Sigmoid colon (tissue), 7 donors: ENCODE measurements at places on chromosomes 12 and 14. TPM values are rescaled to one million over a fixed set of nuclear protein-coding genes. Genes with fewer than 3 reads are reported as not detected.

GRCh38 chr14:101862177-101862576 lies 100.7 kb downstream of the PPP2R5C start:
- no peak for DNase-seq

The EIF2S3B gene
- total RNA-seq = not detected

- DNase-seq = no peak
Observed at GRCh38 chr14:95119336-95119735, 38.0 kb downstream of the DICER1 start.

DNA sequence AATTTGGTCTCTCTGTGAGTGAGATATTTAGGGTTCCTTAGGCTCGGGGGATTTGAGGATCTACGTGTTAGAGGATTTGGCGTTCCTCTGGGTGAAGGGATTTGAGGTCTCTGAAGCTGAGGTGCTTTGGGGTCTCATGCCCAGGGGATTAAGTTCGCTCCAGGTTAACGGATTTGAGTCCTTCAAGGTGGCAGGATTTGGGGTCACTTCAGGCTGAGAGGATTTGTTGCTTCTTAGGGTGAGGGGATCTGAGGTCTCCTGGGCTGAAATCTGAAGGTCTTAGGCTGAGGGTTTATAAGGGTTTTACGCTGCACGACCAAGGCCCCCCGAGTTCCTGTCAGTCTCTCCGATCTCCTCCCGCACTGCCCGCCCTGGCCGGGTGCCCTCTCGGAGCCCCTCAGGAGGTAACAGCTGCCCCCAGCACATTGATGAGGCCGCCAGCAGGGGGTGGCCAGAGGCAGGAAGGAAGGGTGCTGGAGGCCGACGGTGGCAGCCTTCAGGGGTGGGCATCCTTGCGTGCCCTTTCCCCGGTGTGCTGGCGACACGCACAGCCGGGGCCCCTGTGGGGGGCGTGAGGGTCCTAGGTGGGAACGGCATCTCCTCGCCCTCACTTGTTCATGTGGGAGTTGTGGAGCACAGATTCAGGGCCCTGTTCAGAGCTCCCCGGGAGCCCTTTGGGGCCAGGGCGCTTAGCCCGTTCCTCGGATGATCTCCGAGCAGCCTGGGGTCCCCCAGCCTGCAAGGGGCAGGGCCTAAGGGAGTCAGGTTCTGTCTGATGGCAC lies 14.3 kb downstream of the CEP170B start:
- DNase-seq = no peak

GRCh38 chr14:50954811-50955372 lies 10.6 kb upstream of the PYGL start:
- DNase-seq = no peak

The CLEC4A gene
- 3.4 TPM for total RNA-seq

The FAR2 gene
- total RNA-seq = 11.1 TPM

DNA sequence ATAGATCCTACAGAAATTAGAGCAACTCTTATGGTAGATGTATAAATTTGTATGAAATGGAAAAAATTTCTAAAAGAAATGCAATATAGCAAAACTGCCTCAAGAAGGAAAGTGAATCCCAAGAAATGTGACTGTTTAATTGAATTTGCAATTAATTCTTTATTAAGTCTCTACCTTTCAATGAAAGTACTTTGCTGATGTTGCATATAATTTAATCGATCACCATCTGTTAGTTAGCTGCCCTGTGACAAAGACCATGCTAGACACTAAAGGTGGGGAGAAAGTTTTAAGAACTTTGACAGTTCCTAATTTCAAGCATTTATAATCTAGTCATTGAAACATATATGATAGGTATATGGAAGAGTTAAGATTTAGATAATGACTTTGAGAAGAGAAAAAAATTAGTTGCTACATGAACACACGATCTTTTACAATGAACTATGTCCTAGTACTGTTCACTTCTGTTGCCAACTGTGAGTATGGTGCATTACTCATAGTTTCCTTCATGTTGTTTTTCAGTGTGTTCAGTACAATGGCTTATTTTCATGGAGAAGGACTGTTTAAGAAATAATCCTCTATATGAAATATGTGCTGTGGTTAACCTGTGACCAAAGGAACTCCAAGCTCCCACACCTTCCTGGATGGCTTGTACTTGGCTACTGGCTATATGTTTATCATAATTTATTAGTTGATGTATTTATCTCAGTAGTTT lies 128.4 kb downstream of the METTL25 start:
- no peak for DNase-seq

GRCh38 chr12:106984588-106985137 lies 2.3 kb downstream of the MTERF2 start:
- no peak for DNase-seq

DNA sequence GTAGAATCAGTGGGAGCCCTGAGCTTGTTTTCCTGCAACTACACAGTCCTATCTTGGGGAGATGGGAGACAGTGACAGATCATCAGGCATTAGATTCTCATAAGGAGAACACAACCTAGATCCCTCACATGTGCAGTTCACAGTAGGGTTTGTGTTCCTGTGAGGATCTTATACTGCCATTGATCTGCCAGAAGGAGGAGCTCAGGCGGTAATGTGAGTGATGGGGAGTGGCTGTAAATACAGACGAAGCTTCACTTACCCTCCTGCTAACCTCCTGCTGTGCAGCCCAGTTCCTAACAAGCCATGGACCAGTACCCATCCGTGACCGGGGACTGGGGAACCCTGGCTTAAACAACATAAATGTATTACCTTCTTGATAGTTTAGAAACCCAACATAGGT lies 1034.1 kb downstream of the BCL11B start:
- no peak for DNase-seq

- DNase-seq = no peak
Observed at GRCh38 chr14:30551460-30551859, 7.5 kb upstream of the G2E3 start.

The SLC8A3 gene
- 0.36 TPM for total RNA-seq

GRCh38 chr12:112676507-112676906 lies 115.0 kb upstream of the RPH3A start:
- no peak for DNase-seq

The PDE3A gene
- 90.0 TPM for total RNA-seq

The CFAP251 gene
- total RNA-seq = 3.0 TPM

- DNase-seq = no peak
Observed at GRCh38 chr12:15752785-15753184, 36.4 kb downstream of the EPS8 start.

The PTHLH gene
- 4.4 TPM for total RNA-seq

DNA sequence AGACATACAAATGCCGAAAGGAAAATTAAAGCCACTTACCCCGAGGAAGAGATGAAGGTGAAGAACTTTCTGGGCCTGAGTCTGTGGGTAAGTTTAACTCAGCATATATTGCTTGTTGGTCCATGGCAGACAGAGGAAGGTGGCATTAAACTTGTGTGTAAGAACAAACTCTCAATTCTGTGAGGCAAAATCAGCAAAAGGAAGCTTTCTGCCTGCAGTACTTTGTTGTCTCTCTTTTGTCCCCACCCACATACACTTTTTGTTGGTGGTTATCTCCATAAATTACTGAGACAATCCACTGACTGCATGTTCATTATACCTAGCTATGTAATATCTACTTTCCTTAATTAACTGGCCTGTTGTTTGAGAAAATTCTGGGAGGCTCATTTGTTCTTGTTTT lies at the start of gene KLRB1:
Gene KLRB1, minus strand, starts transcription at position 201 of the 400 bp plus-strand sequence. Its CDS starts 77 bp downstream, at position 124.
- no peak for DNase-seq

- no peak for DNase-seq
Observed at GRCh38 chr12:2957816-2958431, 1.3 kb upstream of the TEAD4 start.

- DNase-seq = no peak
Observed at GRCh38 chr14:64946310-64947045, 3.9 kb upstream of the GPX2 start.

GRCh38 chr14:22097586-22098292 lies 424.1 kb upstream of the OR4E1 start:
- DNase-seq = no peak

GRCh38 chr12:64090047-64090446 lies 132.0 kb downstream of the KICS2 start:
- DNase-seq = no peak

The KRT6A gene
- total RNA-seq = not detected

DNA sequence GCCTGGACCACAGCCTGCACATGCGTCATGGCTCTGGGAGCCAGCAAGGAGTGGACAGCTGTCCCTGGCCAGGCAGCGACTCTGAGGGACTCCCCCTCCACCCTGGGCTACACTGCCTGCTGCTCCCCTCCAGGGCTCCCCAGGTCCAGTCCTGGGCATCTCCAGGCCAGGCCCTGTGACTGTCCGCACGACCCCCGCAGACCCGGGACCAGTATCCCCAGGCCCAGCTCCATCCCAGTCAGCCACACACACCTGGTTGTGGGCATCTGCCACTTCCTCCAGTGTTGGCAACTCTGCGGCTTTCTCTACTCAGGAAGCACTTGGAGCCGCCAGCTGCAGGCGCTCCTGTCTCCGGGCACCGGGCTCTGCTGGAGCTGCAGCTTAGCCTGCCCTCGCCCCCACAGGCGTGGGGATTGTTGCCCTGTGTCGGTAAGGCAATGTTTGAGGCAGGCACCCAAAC lies 2.4 kb downstream of the ULK1 start:
- DNase-seq = no peak

The TAS2R8 gene
- total RNA-seq = not detected

- no peak for DNase-seq
Observed at GRCh38 chr12:94868161-94868560, 135.3 kb downstream of the NDUFA12 start.

The MUCL1 gene
- total RNA-seq = not detected

- DNase-seq = no peak
Observed at GRCh38 chr14:51082349-51082748, 12.6 kb downstream of the TRIM9 start.

The LIN7A gene
- total RNA-seq = 4.6 TPM

GRCh38 chr14:94125659-94126418 lies 3.6 kb downstream of the IFI27L2 start:
- DNase-seq = peak; percentile 24

GRCh38 chr12:108620236-108620879 lies 13.3 kb downstream of the SELPLG start:
- DNase-seq = no peak
